ENCODE measurements at places on chromosomes 1 and 21. TPM values are rescaled to one million over a fixed set of nuclear protein-coding genes. Genes with fewer than 3 reads are reported as not detected.
A peak's percentile ranks its signal among the peaks of the same experiment; 100 is the strongest.

DNA sequence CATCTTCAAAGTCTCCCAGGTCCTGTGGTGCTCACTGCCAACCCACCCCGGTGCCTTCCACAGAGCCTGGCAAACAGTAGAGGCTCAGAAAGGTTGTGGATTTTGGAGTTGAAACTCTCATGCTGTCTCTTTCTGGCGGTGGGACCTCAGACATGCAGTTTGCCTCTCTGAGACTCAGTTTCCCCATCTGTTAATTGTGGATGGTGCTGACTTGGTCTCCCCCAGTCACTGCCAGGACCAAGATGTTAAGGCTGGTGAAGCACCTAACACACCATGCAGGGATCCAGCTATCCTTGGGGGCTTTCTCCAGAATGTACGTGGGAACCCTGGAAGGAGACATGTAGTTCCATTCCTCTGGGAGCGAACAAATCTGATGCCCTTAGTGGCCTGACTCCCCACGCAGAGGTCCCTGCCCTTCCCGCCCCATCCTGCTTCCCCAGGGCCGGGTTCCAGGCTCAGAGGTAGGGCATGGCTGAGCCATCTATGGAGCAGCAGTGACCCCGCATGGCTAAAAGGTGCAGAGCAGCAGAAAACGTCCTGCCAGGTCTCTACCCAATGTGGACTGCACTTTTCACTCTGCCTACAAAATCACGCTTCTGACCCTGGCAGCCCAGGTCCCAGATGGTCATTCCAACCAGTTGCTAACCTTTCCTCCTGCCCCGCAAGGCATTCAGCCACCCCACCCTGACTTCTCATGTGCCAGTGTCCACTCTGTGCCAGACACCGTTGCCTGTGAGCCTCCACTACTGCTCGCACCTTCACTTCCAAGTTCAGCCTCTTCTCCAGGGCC lies 9.2 kb upstream of the TTC22 start:
- peaks cover 6% of the 10 kb centered on the region for H3K27me3 ChIP-seq
- H3K4me1 ChIP-seq = peaks cover 9% of the 10 kb centered on the region
- peak; percentile 35 for DNase-seq
- no peak overlapping the region for H3K27ac ChIP-seq
- no peak overlapping the region for H3K4me3 ChIP-seq

The IRF6 gene
- 1.1 TPM for total RNA-seq

The PCP4L1 gene
- not detected for total RNA-seq

DNA sequence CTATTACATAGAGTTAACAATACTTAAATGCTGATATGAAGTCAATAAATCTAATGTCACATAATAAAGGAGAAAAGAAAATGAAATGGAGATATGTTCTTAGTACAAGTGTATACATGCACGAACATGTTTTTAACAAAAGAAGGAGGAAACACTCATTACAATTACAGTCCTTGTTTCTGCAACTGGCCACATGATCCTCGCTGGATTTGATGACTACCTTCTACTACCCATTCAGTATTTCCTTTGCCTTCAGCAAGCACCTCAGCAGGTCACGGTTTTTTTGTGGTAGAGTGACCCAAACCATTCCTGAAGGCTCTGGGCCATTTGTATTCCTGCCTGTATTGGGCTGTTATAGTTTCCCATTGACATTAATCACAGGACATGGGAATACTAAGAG lies 172.8 kb upstream of the CXADR start:
- no peak for DNase-seq
- no peaks in the 10 kb centered on the region for H3K4me1 ChIP-seq
- H3K27me3 ChIP-seq = no peaks in the 10 kb centered on the region
- H3K4me3 ChIP-seq = no peak overlapping the region
- H3K27ac ChIP-seq = no peak overlapping the region

The B3GALT5 gene
- not detected for total RNA-seq

DNA sequence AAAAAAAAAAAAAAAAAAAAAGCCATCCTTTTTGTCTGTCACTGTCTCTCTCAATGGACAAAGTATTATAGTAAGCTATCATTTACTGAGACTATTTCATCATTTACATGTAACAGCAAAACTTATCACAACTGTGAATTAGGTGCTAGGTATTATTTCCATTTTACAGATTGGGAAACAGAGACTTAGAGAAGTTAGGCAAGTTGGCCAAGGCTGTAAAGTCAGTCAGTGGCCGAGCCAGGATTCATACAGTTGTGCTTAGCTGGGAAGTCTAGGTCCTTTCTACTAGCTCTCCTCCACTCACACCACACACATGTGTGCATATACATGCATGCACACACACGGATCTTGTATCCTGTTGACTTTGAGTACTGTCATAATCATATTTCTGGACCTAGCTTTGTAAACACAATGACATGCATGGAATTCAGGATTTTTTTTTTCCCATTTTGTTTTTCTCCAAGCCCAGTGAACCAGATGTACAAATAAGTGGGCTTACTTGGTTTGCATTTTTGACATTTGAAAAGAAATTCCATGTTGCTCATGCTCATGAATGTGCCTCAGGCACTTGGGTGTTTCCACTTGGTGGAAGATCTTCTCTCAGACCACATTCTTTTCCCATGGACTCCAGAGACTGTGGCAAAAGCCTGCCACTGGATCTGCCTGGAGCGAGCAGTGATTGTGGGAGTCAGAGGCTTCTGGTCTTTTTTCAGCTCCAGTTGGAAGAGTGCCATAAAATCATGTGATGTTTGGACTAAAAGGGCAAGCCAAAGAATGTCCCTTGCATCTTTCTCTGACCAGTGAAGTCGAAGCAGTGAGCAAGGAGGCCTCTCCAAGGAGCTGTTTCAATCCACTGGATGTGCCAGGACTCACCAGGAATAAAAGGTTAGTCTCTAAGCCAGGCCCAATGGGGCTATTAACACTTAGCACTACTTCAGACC lies 61.7 kb upstream of the DNAJC6 start:
- no peaks in the 10 kb centered on the region for H3K4me1 ChIP-seq
- H3K36me3 ChIP-seq = no peaks in the 10 kb centered on the region
- H3K27me3 ChIP-seq = peaks cover 51% of the 10 kb centered on the region

- peaks cover 10% of the 10 kb centered on the region for H3K4me1 ChIP-seq
- H3K36me3 ChIP-seq = no peaks in the 10 kb centered on the region
- DNase-seq = no peak
Observed at GRCh38 chr1:30689901-30690645, 33.3 kb downstream of the MATN1 start.

The RNF186 gene
- total RNA-seq = not detected

DNA sequence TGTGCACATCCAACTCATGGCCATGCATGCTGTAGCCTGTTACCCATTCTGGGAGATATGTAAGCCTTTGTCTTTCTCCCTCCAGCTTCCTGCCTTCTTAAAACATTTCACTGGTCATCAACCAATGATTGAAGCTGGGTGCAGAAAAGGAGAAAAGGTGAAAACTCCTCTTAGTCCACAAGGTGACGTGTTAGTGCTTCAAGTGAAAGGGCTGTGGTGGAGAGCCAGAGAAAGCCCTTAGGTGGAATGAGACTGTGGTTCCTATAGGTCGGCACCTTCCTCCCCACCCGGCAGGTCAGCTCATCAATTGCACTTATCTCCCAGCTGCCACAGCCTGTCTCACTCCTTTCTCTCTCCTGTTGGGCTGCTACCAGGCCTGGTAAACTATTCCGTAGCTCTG lies 30.4 kb downstream of the ERG start:
- H3K4me1 ChIP-seq = no peaks in the 10 kb centered on the region
- H3K4me3 ChIP-seq = no peak overlapping the region
- H3K27ac ChIP-seq = no peak overlapping the region
- no peaks in the 10 kb centered on the region for H3K36me3 ChIP-seq

DNA sequence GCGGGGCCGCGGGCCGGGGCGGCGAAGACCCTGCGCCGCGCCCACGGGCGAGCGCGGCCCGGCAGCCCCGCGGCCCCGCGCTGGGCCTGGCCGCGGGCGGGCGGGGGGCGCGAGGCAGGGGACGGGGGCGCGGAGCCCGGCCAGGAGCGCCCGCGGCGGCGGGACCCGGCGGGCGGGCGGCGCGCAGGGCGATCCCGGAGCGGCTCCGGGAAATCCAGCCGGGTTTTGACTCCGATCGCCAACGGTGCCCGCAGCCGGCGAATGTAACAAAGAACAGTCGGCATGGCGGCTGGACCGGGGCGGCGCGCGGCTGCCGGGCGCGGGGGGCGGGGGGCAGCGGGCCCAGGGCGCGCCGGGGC lies 334 bp downstream of the PRDM15 start:
- peak; percentile 70 for DNase-seq
- H3K4me1 ChIP-seq = peaks cover 23% of the 10 kb centered on the region
- peak overlapping the region; percentile 90 for H3K4me3 ChIP-seq
- no peak overlapping the region for H3K27ac ChIP-seq
- H3K36me3 ChIP-seq = no peaks in the 10 kb centered on the region

GRCh38 chr1:188425687-188426086 lies 1596.9 kb downstream of the PLA2G4A start:
- no peaks in the 10 kb centered on the region for H3K36me3 ChIP-seq
- no peaks in the 10 kb centered on the region for H3K27me3 ChIP-seq
- no peak overlapping the region for H3K27ac ChIP-seq
- no peaks in the 10 kb centered on the region for H3K4me1 ChIP-seq
- H3K4me3 ChIP-seq = no peak overlapping the region

GRCh38 chr1:72845381-72845780 lies 563.0 kb upstream of the NEGR1 start:
- no peaks in the 10 kb centered on the region for H3K27me3 ChIP-seq
- H3K4me1 ChIP-seq = no peaks in the 10 kb centered on the region
- no peak for DNase-seq
- H3K4me3 ChIP-seq = no peak overlapping the region

The USH2A gene
- not detected for total RNA-seq

DNA sequence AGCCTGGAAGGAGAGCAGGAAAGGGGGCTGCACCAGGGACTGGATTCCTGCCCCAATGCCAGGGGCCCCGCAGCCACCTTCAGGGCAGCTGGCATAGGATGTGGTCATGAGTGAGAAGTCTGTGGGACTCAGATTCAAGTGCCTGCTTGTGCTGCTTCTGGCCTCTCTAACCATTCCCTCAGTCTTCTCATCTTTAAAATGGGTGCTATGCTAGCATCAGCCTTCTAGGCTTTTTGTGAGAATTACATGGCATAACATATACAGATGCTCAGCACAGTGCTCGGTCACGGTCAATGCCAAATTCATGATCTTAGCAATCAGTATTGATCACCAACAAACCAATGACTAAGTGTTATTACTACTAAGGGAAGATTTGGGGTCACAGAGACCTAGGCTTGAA lies 23.5 kb downstream of the TRIM62 start:
- H3K4me3 ChIP-seq = no peak overlapping the region
- H3K27me3 ChIP-seq = no peaks in the 10 kb centered on the region
- DNase-seq = no peak
- H3K27ac ChIP-seq = no peak overlapping the region
- H3K36me3 ChIP-seq = peaks cover 13% of the 10 kb centered on the region
- H3K4me1 ChIP-seq = peaks cover 14% of the 10 kb centered on the region

The RUSC1 gene
- 14.8 TPM for total RNA-seq

- peaks cover 3% of the 10 kb centered on the region for H3K36me3 ChIP-seq
- peaks cover 7% of the 10 kb centered on the region for H3K4me1 ChIP-seq
- H3K4me3 ChIP-seq = peak within 1 kb of the TSS; percentile 86
- peaks cover 84% of the 10 kb centered on the region for H3K27me3 ChIP-seq
- H3K27ac ChIP-seq = no peak within 1 kb of the TSS
- DNase-seq = no peak
Observed at GRCh38 chr1:201282931-201283829, at the start of gene PKP1. PKP1 (plus strand) TSS chr1:201283506; CDS start chr1:201283703, 197 bp downstream.

The C8B gene
- not detected for total RNA-seq

- H3K27me3 ChIP-seq = no peaks in the 10 kb centered on the region
- H3K27ac ChIP-seq = no peak overlapping the region
- H3K4me3 ChIP-seq = no peak overlapping the region
- H3K36me3 ChIP-seq = no peaks in the 10 kb centered on the region
Observed at GRCh38 chr1:85936057-85936456, 220.5 kb downstream of the COL24A1 start.

DNA sequence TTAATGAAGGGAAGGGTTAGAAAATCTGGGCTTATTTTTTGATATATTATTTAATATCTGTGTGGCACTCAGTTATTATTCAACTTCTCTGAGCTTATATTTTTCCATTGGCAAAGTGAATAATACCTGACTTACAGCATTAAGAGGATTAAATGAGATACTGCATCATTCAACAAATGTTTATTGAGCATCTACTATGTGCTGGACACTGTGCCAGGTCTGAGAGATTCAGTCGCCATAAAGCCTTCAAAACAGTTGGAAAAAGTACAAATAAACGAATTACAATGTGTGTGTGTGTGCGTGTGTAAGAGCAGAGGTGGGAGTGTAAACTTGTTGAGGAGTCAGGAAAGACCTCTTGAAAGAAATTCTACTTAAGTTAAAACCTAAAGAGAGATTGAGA lies 87.9 kb upstream of the CD53 start:
- no peak for DNase-seq
- peak overlapping the region; percentile 88 for H3K27ac ChIP-seq
- peaks cover 57% of the 10 kb centered on the region for H3K4me1 ChIP-seq
- peak overlapping the region; percentile 52 for H3K4me3 ChIP-seq
- H3K36me3 ChIP-seq = no peaks in the 10 kb centered on the region

DNA sequence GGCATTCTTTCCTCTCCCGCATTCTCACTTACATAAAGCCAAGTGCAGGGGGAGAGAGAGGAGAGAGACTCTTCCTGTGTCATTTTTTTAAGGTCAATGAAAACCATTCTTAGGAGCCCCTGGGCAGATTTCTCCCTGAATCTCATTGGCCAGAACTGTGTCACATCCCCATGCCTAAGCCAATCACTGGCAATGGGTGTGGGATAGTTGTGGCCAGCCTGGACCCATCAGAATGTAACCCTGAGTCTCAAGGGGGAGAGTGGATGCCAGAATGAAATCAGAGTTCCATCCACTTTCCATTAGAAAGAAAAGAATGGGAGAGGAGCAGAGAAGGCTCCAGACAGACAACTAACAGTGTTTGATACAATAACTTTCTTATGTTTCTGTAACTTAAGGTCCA lies 31.2 kb upstream of the COQ8A start:
- H3K4me3 ChIP-seq = no peak overlapping the region
- DNase-seq = no peak
- no peaks in the 10 kb centered on the region for H3K4me1 ChIP-seq

DNA sequence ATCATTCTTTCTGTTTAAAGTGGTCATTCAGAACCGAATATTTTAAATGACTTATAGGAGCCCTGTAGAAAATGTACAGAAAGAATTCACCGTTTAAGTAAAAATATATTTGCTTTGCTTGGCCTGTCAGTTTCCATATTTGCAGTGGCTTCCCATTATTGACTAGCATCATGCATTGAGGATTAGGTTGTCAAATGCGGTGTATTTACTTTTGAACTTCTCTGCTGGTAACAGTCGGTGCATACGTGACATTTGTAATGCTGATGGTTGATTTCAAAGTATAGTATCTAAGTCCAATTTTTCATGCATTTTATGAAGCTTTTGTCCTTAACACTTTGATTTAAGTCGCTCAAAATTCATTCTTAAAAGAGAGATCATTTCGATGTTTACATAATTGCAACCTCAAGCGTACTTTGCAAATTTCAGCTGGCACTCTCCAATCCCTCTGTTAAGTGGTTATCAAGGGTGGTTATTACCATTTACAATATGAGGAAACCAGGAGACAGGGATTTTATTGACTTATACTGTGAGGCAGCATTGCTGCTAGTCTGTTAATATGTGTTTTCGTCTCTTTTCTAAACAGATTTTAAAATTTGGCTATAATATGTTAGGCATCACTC lies 201.6 kb downstream of the SDCCAG8 start:
- H3K4me1 ChIP-seq = peaks cover 3% of the 10 kb centered on the region
- no peak for DNase-seq
- H3K27me3 ChIP-seq = no peaks in the 10 kb centered on the region
- H3K27ac ChIP-seq = no peak overlapping the region

The CNKSR1 gene
- total RNA-seq = 5.4 TPM

The TMPRSS15 gene
- total RNA-seq = not detected
